ENCODE measurements at places on chromosomes 2 and 18.

- no peak for DNase-seq
These were observed 27.4 kb upstream of the CNNM3 start for GRCh38 chr2:96788442-96789244.

DNA sequence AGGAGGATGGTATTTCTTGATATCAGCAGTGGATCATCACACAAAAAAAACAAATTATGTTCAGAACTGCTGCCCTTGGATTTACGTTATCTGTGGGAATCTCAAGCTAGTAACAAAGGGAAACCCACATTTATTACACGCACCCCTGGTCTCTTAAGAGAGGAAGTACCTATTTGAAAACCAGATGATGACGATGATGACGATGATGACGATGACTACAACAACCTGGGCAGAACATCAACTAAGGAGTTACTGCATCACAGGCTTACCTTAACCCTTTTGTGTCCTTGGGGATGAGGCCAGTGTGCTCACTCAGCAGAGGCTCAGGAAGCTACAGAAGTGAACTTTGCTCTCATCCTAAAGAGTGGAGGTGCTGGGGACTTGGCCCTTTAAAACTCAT is 169.4 kb downstream of the FSHR start:
- no peak for DNase-seq

- no peak for DNase-seq
These were observed 41.3 kb upstream of the PPP1R1C start for GRCh38 chr2:181944164-181944913.

DNA sequence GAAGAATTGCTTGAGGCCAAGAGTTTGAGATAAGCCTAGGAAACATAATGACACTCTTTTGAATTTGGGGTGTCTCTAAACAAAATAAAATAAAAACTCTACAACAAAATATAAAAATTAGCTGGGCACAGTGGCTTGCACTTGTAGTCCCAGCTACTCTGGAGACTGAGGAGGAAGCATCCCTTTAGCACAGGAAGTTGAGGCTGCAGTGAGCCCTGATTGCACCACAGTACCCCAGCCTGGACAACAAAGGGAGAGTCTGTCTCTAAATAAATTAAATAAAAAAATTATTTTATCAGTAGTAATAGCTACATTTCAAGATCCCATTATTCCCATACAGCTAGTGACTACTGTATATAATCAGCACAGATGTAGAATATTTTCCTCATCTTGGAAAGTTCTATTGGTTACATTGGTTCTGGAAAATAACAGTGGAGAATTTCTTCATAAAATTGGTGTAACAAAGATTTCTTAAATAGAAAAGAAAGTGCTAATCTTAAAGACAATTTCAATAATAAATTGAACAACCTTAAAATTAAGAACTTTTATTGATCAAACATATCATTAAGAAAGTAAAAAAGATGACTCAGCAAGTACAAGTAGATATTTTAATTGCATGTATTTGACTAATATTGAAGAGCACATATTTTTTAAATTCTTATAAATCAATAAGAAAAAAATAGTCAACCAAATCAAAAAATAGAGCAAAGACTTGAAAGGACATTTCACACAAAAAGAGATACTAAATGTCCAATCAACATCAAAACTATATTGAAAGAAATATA is 90.4 kb upstream of the KYNU start:
- no peak for DNase-seq

DNA sequence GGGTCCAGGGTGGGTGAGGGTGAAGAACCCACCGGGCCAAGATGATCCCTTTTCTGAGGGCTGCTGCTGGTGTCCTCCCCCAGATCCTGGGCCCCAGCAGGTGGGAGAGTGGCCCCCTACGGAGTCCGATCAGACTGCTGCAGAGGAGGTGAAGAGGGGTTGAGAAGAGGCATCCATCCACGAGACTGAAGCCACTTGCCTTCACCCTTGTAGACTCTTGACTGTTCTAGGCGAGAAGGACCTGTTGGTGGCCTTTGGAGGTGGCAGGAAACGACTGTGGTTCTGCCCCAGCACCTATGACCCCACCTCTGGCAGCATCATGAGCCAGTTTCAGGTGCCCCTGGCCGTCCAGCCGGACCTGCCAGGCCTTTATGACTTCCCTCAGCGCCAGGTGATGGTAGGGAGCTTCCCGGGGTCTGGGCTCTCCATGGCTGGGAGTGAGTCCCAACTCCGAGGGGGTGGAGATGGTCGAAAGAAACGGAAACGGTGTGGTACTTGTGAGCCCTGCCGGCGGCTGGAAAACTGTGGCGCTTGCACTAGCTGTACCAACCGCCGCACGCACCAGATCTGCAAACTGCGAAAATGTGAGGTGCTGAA is 1.5 kb downstream of the TET3 start:
- DNase-seq = no peak

GRCh38 chr2:108459441-108459840 is 10.4 kb downstream of the GCC2 start:
- no peak for DNase-seq

DNA sequence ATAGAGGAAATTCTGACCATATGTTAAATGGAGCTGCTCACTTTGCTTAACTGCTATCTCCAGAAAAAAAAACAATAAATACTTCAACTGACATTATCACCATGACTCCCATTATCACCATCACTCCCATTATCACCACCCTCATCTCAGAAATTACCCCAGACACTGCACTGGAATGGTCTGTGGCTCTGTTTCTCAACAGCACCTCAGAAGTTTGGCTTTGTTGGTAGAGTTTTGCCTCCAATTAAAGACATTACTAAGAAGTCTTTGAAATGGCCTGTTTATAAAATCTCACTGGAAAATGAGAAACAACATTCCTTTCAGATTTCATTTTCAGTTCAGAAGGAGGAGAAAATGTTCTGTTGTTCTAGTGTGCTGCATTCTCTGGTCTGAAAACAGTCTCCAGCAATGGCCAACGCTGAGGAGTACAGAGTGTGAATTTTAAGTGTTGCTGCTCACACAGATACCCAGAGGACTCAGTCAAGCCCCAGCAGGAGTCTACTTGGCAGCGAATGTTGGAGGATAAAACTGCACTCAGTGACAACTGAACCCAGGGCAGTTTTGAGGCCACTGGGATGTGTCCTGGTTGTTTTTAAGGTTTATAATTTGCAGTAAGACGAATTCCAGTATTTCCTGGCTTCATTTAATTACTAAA is 364.5 kb upstream of the CDH2 start:
- no peak for DNase-seq

GRCh38 chr2:1750933-1751766 is 6.8 kb upstream of the PXDN start:
- DNase-seq = peak; percentile 20

GRCh38 chr2:178514664-178515063 is 34.4 kb downstream of the PLEKHA3 start:
- peak; percentile 60 for DNase-seq

DNA sequence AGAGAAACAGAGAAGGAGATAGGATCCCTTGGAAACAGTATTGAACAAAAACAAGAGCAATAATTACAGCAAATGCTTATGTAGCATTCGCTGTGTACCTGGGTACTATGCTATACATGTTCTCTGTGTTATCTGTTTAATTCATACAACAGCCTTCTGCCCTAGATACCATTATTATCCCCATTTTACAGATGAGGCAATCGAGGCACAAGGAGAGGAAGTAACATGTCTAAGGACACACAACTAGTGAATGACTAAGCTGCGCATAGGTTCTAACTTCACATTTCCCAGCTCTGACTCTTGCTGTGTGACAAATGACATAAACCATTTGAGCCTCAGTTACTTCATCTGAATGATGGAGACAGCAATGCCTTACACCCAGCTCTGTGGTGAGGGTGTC is 70.5 kb downstream of the VSNL1 start:
- no peak for DNase-seq

GRCh38 chr2:239660390-239661230 is 259.8 kb upstream of the HDAC4 start:
- no peak for DNase-seq

DNA sequence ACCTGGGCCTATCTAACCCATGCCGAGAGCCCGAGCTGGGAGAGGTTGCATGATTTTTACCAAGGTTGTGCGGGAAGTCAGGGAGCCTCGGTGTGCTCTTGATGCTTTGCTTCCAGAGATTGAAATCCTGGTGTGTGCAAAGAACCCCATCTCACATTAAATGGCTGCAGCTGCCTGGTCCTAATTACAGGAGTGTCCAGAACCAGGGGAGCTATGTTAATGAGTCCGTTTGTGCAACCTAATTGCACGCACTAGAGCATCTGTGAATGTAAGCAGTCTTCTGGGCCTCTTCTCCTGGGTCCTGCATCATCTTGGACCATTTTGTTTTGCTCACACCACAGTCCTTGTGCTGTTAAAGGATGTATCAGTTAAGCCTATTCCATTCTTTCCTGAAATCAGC is 263.8 kb downstream of the AGAP1 start:
- DNase-seq = no peak

DNA sequence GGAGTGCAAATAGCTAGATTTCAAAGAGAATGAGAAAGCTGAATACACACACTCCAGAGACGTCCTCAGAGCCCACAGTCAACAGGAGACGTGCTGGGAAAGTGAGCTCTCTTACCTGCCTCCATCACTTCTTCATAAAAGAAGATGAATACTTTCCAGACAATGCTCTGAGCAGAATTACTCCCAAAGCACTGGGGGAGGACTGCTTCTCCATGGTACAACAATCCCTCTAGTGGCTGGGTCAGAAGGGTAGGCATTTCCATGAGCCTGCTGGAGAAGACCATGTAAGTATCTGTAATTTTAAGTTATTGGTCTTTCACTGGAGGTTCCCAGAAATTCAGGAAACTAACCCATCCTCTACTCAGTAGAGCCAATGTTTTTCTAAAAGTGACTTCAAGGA is 190.3 kb downstream of the RBM43 start:
- DNase-seq = no peak

DNA sequence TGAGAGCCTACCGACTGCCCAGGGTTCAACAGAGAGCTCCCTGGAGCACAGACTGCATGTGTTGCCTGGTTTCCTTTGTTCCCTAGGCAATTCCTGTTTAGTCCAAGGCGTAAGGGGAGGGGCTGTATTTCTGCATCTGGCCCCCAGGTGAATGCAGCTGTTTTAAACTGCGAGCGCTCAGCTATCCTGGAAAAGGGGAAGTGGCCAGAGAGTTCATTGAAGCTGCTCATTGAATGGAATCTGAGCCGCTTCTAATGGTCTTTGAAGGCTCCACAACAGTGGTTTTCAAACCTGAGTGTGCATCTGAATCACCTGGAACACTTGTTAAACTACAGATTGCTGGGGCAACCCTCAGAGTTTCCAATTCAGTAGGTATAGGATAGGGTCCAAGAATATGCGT is 18.1 kb downstream of the MAPK4 start:
- no peak for DNase-seq

DNA sequence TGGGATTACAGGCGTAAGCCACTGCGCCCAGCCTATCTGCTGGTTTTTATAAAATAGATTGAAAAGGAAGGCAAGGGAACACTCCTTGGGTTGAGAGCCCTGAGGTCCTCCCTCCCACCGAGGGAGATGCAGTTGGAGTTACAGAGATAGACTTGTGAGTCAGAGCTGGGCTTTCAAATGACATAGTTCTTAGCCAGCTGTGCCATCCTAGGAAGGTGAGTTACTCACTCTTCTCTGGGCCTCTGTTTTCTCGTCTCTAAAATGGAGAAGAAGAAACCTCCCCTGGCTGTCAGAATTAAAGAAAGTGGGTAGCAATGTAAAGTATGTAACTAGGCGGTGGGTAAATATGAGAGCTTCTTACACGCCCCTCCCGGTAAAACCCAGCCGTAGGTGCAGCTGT is 2.4 kb downstream of the LRRFIP1 start:
- DNase-seq = no peak

GRCh38 chr2:47243596-47244323 is 88.7 kb upstream of the STPG4 start:
- DNase-seq = no peak

- DNase-seq = no peak
These were observed 18.7 kb upstream of the ASPRV1 start for GRCh38 chr2:69979902-69980807.

GRCh38 chr18:9441061-9441460 is 34.3 kb upstream of the RALBP1 start:
- no peak for DNase-seq

- no peak for DNase-seq
These were observed 48.1 kb downstream of the BCL11A start for GRCh38 chr2:60505240-60505879.

GRCh38 chr2:74373221-74373676 is 6.9 kb downstream of the DCTN1 start:
- no peak for DNase-seq

- DNase-seq = no peak
These were observed 403.2 kb downstream of the THSD7B start for GRCh38 chr2:137168552-137168951.

DNA sequence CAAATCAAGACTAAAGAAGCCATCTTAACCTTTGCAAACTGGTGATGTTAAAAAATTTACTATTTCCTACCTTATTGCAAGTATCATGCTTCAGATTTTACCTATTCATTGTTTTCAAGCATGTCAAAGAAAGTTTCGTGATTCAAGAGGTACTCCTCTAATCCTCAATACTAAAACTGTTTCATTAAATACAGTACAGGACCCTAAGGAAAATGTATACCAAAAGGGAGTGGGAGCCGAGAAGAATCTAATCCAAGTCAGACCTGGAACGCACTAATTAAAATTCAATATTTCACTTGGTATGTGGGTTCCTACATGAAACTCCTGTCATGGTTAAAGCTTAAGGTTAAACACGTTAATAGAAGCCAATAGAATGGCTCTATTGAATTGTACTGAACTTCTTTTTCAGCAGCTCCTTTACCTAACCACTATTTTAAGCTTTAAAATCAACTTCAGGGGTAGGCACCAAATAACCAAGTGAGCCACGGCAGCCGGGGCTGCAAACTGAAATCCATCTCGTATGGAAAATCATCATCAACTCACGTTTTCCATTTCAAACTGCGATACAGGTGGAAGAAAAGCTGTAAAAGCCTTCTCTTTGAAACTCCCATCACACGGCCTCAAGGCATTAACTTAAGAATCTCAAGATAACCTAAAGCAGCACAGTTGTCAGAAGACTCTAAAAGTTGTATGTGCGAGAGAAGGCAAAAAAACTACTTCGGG is 188.8 kb downstream of the ZEB2 start:
- peak; percentile 22 for DNase-seq

- no peak for DNase-seq
These were observed at the start of gene ANKRD53 for GRCh38 chr2:70978341-70979179. Gene ANKRD53 (plus strand): TSS chr2:70978630. CDS start chr2:70978646, 16 bp downstream.

- DNase-seq = no peak
These were observed 52.0 kb downstream of the FHOD3 start for GRCh38 chr18:36349552-36349951.

GRCh38 chr18:74353169-74353775 is 37.6 kb downstream of the C18orf63 start:
- peak; percentile 59 for DNase-seq
